SJSA1 (cell line): ENCODE measurements at places on chromosomes 4 and X. TPM values are rescaled to one million over a fixed set of nuclear protein-coding genes. Genes with fewer than 3 reads are reported as not detected.

GRCh38 chr4:40331101-40331745 lies 3.9 kb upstream of the CHRNA9 start:
- no peaks in the 10 kb centered on the region for H3K36me3 ChIP-seq
- no peak overlapping the region for H3K27ac ChIP-seq

GRCh38 chr4:153093802-153094201 lies 110.4 kb upstream of the TRIM2 start:
- no peak for DNase-seq
- H3K4me1 ChIP-seq, result peaks cover 10% of the 10 kb centered on the region
- no peak overlapping the region for H3K4me3 ChIP-seq
- H3K27me3 ChIP-seq, result no peaks in the 10 kb centered on the region
- H3K27ac ChIP-seq, result no peak overlapping the region
- no peaks in the 10 kb centered on the region for H3K36me3 ChIP-seq

- no peak overlapping the region for H3K27ac ChIP-seq
- H3K4me1 ChIP-seq, result no peaks in the 10 kb centered on the region
- H3K27me3 ChIP-seq, result no peaks in the 10 kb centered on the region
- H3K36me3 ChIP-seq, result no peaks in the 10 kb centered on the region
- H3K4me3 ChIP-seq, result no peak overlapping the region
- no peak for DNase-seq
These were observed 105.4 kb upstream of the HAND2 start for GRCh38 chr4:173635395-173635794.

- peaks cover 84% of the 10 kb centered on the region for H3K36me3 ChIP-seq
- H3K4me3 ChIP-seq, result no peak overlapping the region
- no peak for DNase-seq
- H3K27me3 ChIP-seq, result no peaks in the 10 kb centered on the region
These were observed 39.5 kb downstream of the WDR1 start for GRCh38 chr4:10077076-10077475.

DNA sequence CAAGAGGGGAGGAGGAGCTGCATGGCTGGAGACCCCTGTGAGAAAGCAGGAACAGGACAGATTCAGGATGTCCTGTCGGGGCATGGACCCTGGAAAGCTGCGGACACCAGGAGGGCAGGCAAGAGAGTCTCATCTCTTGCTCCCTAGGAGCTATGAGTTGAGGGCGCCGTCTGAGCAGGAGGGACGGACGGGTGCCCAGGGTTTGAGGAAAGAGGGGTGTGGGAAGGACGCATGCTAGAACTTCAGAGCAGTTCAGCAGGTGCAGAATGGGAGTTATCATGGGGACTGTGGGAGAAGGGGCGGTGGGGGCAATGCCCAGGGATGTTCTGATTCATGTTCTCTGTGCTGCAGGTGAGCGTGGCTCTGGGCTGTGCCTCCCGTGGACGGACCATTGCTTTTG lies 24.8 kb downstream of the TKTL1 start:
- 0 out of 2 replicates have a peak, but pooled peaks cover 3% of the 10 kb centered on the region for H3K27me3 ChIP-seq
- H3K27ac ChIP-seq, result no peak overlapping the region
- DNase-seq, result no peak
- H3K4me1 ChIP-seq, result peaks cover 10% of the 10 kb centered on the region
- no peaks in the 10 kb centered on the region for H3K36me3 ChIP-seq

GRCh38 chr4:77385124-77385969 lies 220.3 kb upstream of the CXCL13 start:
- no peaks in the 10 kb centered on the region for H3K36me3 ChIP-seq
- H3K27me3 ChIP-seq, result 0 out of 2 replicates have a peak, but pooled peaks cover 5% of the 10 kb centered on the region
- no peak overlapping the region for H3K4me3 ChIP-seq
- H3K4me1 ChIP-seq, result no peaks in the 10 kb centered on the region
- peak; percentile 46 for DNase-seq

- H3K36me3 ChIP-seq, result peaks cover 35% of the 10 kb centered on the region
- no peak for DNase-seq
- no peaks in the 10 kb centered on the region for H3K27me3 ChIP-seq
- no peaks in the 10 kb centered on the region for H3K4me1 ChIP-seq
- no peak overlapping the region for H3K4me3 ChIP-seq
- no peak overlapping the region for H3K27ac ChIP-seq
These were observed 52.1 kb downstream of the NELFA start for GRCh38 chr4:1956631-1957030.

DNA sequence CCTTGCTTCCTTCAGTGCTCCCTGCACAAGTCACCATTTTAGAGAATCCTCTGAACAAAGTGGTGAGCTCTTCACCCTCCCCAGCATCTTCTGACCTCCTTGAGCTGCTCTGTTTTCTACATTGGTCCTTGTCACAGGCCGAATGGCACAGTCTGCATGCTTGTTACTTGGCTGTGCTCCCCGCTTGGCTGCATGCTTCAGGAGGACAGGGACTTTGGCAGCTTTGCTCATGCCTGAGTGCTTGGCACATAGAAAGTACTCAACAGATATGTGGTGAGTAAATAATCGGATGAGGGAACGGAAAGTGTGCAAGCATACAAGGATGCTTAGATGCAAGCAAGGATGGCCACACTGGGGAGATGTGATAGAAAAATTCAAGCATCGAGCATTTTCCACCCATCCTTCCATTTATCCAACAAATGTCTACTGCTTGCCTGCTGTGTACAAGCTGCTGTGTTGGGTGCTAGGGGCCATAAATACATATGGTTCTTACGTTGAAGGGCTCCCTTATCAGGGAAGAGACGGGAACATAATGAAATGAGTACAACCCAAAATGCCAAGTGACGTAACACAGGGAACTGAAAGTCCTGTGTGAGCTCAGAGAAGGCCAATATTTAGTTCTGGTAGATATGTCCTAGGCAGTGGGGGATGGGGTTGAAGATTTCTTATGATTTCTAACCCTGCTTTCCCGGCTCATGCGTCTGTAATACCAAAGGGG lies 31.2 kb downstream of the SLC2A9 start:
- H3K27me3 ChIP-seq, result no peaks in the 10 kb centered on the region
- no peak overlapping the region for H3K27ac ChIP-seq

GRCh38 chr4:127782025-127782274 lies 172 bp upstream of the HSPA4L start:
- peaks cover 20% of the 10 kb centered on the region for H3K4me1 ChIP-seq
- H3K4me3 ChIP-seq, result peak overlapping the region; percentile 52
- H3K27me3 ChIP-seq, result no peaks in the 10 kb centered on the region; the same call in none of the 2 replicates
- peak; percentile 78 for DNase-seq
- H3K36me3 ChIP-seq, result no peaks in the 10 kb centered on the region
- H3K27ac ChIP-seq, result peak overlapping the region; percentile 13

- H3K4me1 ChIP-seq, result no peaks in the 10 kb centered on the region
- no peak for DNase-seq
- H3K27ac ChIP-seq, result no peak overlapping the region
These were observed 23.1 kb upstream of the ARMCX2 start for GRCh38 chrX:101682723-101683122.

- no peaks in the 10 kb centered on the region for H3K27me3 ChIP-seq
- no peaks in the 10 kb centered on the region for H3K36me3 ChIP-seq
- no peak for DNase-seq
- H3K27ac ChIP-seq, result no peak overlapping the region
- H3K4me3 ChIP-seq, result no peak overlapping the region
- peaks cover 56% of the 10 kb centered on the region for H3K4me1 ChIP-seq
These were observed 6.5 kb upstream of the EXOSC9 start for GRCh38 chr4:121794505-121795188.

DNA sequence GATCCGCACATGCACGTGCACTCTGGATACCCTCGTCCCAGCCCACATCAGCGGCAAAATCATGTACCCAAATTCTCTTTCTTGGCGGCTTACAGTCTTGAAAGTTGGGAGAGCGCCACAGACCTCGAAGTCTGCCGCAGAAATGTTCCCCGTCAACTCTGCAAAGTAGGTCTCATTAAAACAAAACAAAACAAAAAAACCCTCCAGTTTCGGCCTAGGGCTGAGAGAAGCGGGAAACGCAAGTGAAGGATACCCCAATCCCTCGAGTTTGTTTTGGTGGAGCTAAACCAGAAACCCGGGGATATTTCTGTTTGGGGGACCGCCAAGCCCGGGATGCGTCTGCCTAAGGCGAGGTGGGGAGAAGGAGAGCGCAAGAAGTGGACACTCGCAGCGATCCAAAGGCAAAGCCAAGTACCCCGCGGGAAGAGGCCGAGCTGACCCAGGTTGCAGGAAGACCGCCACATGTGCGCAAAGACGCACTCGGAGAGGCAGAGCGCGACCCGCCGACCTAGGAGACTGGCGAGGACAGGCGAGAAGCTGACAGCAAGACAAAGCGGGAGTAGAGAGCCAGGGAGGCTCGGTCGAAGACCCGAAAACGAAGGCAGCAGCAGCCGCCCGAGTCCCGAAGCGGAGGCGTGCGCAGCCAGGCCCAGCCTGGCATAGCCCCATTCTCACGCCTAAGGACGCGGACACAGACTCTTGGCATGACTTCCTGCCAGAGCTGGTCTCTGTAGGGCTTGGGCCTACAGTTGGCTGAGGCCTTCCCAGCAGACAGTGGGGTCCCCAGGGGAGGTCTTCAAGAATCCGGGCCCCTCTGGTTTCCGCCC lies 49.6 kb upstream of the BCOR start:
- H3K4me1 ChIP-seq, result peaks cover 6% of the 10 kb centered on the region
- H3K4me3 ChIP-seq, result no peak overlapping the region
- H3K27ac ChIP-seq, result no peak overlapping the region
- DNase-seq, result no peak
- no peaks in the 10 kb centered on the region for H3K36me3 ChIP-seq

IL21 gene
- total RNA-seq, result not detected in 2 replicates

SNCA gene
- total RNA-seq, result 14.3 and 19.3 TPM in 2 replicates

PRKG2 gene
- total RNA-seq, result 0.03 TPM in 1 of 2 replicates, not detected in the other

RAB40AL gene
- 0.18 TPM in 1 of 2 replicates, not detected in the other for total RNA-seq
